ENCODE measurements at places on chromosomes 12 and 14.
A peak's percentile ranks its signal among the peaks of the same experiment; 100 is the strongest.

- DNase-seq = no peak
These were observed 947 bp upstream of the LRRC9 start for GRCh38 chr14:59918824-59919569.

DNA sequence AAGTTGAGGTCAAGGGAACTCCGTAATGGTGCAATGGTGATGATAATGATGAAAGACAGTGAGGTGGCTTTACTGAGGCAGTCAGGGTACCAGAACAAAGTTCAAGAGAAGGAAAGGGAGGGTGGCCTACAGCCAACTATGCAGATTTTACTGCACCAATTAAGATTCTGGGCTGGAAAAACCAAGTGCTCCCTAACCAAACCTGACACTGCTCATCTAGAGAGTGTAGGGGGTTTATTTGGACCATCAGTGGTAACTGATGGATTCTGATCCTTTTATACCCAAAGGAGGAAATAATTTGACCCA, 387 bp downstream of the LRRC9 start:
- no peak for DNase-seq

- peak; percentile 10 for DNase-seq
These were observed 556 bp downstream of the MTHFD1 start for GRCh38 chr14:64388533-64389285.

DNA sequence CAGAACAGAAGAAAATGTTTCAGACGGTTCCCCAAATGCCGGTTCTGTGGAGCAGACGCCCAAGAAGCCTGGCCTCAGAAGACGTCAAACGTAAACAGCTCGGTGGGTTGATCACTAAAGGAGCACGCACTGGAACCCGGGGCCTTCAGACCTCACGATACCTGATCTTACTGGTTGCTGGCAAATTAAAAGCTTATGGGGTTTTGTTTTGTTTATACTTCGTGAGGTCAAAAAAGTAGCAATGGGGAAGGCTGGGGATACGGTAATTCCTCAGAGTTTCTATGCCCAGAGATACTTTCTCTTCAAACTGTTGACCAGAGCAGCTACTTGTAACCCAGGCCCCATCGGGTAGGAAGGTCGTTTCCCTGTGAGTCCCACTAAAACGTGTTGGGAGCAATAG, 1.7 kb downstream of the CDKN1B start:
- DNase-seq = no peak

GRCh38 chr12:91975891-91976290, 169.8 kb downstream of the BTG1 start:
- DNase-seq = no peak

GRCh38 chr12:132243596-132244310, 85.6 kb downstream of the GALNT9 start:
- no peak for DNase-seq

- no peak for DNase-seq
These were observed 19.2 kb upstream of the COX16 start for GRCh38 chr14:70378696-70379095.

GRCh38 chr12:124422570-124423523, 128.0 kb downstream of the RFLNA start:
- peak; percentile 85 for DNase-seq

DNA sequence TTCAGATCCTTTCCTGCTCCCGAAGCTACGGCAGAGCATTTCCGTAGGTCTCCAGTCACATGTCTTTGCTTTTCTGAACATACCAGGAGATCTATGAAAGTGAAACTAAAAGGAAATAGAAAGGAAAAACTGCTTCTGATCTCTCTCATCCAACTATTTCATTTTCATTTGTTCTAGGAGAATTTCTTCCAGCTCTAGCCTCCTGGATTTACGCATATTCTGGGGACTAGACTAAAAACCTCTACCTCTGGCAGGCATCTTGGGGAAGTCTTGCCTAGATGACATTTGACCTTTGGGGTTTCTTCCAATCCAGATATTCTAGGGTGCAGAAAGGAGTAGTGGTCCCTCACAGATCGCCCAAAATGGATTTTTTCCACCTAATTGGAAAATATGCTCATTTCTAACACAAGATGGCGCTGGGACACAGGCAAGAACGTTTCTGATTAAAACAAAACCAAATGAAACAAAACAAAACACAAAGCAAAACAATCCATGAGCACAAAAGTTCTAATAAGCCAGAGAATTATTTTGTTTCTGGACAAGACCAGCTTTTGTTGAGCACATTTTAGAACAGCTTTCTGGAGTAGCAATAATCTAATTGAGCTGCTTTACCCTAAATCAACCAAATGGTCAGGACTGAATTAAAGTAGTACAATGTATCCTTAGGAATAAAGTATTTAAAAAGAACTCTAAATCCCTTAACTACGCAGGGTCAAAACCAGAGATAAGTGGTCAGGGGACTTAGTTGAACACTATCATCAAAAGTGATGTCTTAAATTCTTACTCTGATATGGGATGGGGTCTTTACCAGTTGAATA, 12.3 kb upstream of the PARP11 start:
- DNase-seq = peak; percentile 12

DNA sequence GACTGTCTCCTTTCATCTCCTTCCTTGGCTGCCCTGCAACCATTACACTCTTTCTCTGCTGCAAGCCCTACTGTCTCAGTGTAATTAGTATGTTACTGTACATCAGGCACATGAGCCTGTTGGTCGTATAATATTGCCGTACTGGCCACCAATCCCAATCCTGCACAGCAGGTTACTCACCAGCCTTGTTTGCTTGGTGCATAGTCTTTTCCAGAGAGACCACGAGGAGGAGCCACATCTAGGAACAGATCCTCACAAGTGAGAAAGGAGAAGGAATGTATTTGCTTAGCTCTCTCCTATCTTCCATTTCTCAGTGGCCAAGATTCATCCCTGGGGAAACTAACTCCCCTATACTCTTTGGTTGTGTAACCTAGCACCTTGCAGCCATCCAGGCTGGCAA, 33.0 kb upstream of the BICDL1 start:
- no peak for DNase-seq

- DNase-seq = no peak
These were observed 1.1 kb downstream of the ANO6 start for GRCh38 chr12:45216983-45217485.

GRCh38 chr12:123107926-123108681, 42.8 kb downstream of the PITPNM2 start:
- DNase-seq = no peak

DNA sequence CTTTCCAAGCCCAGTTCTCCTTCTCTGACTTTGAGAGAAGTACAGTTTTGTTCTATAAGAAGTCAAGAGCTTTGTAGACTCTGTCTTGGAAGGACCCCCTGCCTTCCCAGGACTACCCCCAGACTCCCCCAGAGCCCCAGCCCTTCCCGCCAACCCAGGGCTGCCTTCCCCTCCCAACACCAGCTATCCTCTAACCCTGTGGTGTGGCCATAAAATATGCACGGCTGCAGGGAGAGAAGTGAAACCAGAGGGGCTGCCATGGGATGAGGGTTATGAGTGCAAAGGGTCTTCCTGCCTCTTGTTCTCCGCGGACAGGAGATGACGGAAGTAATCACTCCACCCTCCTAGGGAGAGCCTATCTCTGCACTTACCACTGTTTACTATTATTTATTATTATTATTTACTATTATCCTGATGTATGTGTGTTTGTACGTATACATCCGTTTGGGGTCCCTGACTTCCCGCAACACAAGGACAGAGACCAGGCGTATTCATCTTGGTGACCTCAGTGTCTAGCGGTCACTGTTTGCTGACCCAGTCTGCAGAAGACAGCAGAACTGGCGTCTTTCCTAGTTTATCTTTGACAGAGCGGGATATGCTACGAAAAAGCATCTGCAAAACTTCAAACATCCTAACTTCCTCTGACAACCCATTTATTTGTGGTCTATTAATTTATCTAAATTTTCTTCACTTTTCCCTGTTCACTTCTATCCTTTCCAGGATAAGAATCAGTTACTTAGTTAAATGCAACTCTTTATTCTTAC, 3.5 kb upstream of the SCNN1A start:
- no peak for DNase-seq

GRCh38 chr12:74578486-74578885, 40.9 kb downstream of the ATXN7L3B start:
- no peak for DNase-seq

DNA sequence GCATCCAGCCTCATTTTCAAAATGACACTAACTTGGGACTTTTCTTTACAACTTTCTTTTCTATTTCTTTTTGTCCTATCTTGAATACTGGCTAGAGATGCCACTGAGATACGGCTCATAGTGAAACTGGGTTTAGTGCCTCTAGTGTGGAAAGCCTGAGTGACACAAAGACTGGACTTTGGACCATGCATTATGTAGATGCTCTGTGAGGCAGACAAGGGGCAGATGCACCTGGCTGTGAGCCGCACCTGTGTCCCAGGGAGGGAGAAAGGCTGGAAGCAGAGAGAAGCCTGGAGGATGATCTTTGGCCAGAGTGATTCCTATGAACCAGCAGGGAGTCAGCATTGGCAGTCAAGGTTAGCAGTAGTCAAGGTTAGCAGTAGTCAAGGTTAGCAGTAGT, 852.3 kb upstream of the TMEM132C start:
- no peak for DNase-seq

- no peak for DNase-seq
These were observed 466.2 kb upstream of the FLRT2 start for GRCh38 chr14:85063747-85064146.

- DNase-seq = peak; percentile 50
These were observed 31.8 kb upstream of the OR10A7 start for GRCh38 chr12:55188974-55189556.

GRCh38 chr14:103209054-103209453, 85.8 kb downstream of the TNFAIP2 start:
- no peak for DNase-seq

DNA sequence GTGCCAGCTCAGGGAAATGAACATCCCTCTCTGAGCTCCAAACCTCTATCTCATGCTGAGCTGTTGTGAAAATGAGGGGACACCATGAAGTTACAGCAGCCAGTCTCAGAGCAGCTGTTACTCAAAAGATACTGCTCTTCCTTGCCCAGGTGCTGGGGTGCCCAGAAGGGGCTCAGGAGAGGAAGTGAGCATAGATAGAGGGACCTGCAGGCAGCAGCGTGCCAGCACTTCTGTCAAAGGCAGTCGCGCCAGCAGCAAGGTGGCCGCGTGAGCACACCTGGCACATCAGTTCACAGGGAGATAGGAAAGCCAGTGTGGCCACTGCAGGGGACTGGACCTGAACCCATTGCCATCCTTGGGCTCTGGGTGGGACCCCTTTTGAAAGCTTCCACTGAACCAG, 27.8 kb downstream of the C14orf132 start:
- DNase-seq = no peak

DNA sequence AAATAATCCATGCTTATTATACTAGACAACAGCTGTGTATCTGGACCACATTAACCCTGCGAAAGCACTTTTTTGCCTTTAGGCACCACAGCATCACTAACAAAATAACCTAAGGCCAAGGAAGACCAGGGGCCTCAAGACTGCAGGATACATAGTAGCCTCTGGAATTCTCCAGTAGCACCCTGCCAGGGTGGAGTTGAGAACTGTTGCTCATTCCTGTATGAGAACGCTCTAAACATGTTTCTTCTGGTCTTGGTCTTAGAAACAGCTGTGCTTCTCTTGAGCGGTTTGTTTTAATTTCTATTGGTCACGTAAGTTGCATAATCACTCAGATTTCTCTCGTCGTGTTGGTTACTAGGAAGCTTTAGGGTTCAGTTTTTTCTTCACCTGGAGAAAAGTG, 7.9 kb downstream of the B4GALNT3 start:
- no peak for DNase-seq

DNA sequence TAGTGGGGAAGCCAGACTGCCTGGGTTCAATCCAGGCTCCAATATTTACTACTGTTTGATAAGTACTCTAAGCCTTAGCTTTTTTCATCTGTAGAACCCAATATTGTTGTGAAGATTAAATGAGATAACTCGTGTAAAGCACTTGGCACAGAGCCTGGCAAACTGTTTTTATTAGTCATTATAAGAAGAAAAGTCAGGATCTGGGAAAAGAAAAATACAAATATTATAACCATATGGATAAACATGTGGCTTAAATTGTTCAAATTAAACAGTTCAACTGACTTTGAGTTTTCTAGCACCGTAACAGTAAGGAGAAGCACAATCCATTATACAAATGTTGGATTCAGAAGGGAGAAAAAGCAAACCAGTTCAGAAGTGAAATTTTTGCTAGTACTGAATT, 22.0 kb upstream of the CDK17 start:
- no peak for DNase-seq

All from RCC 7860 (cell line).